NCI-H446 treated with DMSO at 0.1 percent for 48 hours (cell line): ENCODE measurements at places on chromosomes 11 and 22.

DNA sequence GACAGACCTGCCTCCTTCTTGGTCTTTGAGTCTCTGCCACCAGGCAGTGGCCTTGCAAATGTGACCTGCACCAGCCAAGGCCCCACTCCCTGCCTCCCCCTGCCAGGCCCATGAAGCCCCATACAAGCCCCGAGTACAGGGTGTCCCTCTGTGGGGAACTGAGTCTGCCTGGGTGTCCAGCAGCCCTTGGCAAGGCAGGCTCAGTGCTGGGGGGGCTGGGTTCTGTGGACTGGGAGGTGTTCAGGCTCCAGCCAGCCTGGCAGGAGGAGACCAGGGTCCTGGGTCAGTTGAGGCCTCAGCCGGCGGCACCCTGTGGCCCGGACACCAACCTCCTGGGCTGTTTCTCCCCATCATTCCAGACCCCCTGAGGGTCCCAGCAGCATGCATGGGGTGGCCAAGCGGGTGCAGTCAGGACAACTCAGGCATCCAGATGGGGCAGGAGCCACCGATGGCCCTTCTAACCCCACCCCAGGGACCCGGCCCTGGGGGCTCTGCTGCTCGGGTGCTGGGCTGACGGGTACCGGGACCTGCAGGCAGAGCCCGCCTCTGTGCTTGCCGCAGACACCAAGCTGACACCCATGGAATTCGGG, 5.7 kb downstream of the MUC5AC start:
- DNase-seq, result no peak

- no peak for DNase-seq
Measured at GRCh38 chr22:41237036-41237706, 3.6 kb downstream of the CHADL start.

- DNase-seq, result no peak
Measured at GRCh38 chr11:10310301-10310841, 5.5 kb downstream of the ADM start.

DNA sequence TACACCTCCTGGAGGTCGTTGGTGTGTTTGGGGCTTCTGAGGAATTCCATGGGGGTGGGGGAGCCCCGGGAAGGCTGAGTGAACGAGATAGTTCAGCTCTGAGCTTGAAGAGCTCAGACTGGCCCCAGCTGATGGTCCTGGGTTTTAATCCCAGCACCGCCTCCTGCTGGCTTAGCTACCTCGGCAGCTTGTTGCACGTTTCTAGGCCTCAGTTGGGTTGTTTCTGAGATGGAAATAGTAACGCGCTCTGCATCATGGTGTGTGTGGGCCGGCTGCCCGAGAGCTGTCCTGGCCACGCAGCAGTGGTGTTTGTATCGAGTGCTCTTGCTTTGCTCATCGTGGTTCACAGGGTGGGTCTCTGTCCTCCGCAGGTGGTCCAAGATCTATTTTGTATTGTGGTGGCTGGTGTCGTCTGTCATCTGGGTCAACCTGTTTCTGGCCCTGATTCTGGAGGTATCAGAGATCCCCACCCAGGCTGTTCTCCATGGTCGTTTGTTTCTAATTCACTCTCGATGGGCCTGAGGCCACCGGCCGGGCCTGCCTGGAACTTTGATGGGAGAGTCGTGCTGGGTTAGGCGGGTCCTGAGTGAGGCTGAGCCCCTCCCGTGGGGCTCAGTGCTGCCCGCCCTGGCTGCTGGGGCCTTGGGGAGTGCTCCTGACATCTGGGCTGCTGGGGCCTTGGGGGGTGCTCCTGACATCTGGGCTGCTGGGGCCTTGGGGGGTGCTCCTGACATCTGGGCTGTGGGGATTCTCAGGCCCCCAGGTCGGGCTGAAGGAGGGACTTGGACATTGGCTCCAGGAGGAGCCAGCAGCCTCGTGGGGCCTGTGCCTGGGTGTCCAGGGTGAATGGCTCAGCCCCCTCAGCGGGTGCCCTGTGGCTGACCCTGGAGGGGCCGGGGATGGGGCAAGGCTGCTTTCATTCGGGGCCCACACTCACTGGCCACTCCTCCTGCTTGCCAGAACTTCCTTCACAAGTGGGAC, 37.7 kb downstream of the TPCN2 start:
- no peak for DNase-seq

DNA sequence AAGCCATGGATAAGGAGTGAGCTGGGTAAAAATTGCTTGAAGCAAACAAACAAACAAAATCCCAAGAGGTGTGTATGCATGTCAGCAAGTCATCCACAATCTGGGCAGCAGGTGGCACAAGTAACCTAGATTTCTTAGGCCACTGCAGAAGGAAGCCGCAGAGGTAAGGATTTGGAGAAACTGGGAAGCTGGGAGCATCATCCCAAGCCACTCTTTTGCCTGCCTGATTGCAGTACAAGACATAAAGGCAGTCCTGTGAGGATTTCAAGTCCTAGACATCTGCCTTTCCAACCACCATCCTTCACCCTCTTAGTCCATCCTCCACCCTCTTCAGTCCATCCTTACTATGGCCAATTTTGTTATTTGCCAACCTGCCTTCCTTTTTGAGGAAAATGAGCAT, 67.2 kb upstream of the BMAL1 start:
- peak; percentile 31 for DNase-seq

DNA sequence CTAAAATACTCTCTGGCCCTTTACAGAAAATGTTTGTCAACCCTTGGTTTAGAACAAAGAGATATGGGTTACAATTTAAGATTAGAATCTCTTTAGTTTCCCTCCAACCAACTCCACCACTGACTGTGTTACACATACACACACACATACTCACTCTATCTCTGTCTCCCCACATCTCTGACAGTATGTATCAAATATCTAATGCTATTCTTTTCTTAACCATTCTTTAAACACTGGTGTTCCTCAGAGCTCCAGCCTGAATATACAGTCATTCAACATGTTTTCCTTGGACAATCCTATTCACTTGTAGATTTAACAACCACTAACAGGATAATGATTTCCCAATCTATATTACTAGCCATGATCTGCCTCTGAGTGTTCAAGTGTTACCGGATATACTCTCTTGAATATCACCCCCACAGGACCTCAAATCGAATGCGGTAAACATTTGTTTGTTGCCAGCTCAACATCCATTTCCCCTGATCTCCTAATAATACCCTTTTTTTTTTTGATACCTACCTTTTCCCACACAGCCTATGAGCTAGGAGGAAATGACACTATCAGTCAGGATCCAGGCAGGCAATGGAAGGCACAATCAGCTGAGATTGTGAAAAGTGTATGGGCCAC, 6.1 kb downstream of the MPZL3 start:
- DNase-seq, result no peak
